HTR-8/SVneo (cell line): ENCODE measurements at places on chromosomes 1 and 21.
A peak's percentile ranks its signal among the peaks of the same experiment; 100 is the strongest.

- DNase-seq, result no peak
Measured at GRCh38 chr1:109785446-109786111, 21.9 kb upstream of the EPS8L3 start.

- peak; percentile 27 for DNase-seq
Measured at GRCh38 chr1:65527190-65527589, 106.7 kb downstream of the LEPR start.

- DNase-seq, result no peak
Measured at GRCh38 chr1:94806441-94806871, 13.7 kb upstream of the SLC44A3 start.

DNA sequence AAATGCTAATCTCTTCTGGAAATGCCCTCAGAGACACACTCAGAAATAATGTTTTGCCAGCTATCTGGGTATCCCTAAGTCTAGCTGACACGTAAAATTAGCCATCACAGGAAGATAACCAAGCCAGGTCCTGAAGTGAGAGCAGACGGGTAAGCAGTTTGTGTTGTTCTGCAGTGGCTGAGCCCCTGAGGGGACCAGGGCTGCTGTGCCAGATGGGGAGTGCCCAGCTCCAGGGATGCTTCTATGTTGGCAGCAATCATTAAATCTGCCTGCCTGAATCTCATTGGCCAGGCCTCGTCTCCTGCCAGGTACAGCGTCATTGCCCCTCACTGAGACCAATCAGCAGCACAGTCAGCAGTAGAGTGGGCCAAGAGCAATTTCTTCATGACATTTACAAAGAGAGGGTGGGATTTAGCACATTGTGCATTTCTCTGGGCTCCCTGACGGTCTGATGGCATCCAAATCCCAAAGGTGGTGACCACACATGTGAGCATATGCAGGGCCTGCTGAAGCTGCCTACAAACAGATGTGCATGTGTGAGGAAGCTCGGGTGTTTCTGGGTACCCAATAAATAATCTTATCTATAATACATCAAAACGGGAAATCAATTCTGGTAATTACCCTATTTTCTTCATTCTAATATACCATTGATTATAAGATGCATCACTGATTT lies 58.7 kb upstream of the LRRN2 start:
- no peak for DNase-seq

- DNase-seq, result no peak
Measured at GRCh38 chr1:11080931-11081330, 18.7 kb downstream of the EXOSC10 start.

- peak; percentile 65 for DNase-seq
Measured at GRCh38 chr1:233440951-233441401, 113.5 kb downstream of the MAP3K21 start.

DNA sequence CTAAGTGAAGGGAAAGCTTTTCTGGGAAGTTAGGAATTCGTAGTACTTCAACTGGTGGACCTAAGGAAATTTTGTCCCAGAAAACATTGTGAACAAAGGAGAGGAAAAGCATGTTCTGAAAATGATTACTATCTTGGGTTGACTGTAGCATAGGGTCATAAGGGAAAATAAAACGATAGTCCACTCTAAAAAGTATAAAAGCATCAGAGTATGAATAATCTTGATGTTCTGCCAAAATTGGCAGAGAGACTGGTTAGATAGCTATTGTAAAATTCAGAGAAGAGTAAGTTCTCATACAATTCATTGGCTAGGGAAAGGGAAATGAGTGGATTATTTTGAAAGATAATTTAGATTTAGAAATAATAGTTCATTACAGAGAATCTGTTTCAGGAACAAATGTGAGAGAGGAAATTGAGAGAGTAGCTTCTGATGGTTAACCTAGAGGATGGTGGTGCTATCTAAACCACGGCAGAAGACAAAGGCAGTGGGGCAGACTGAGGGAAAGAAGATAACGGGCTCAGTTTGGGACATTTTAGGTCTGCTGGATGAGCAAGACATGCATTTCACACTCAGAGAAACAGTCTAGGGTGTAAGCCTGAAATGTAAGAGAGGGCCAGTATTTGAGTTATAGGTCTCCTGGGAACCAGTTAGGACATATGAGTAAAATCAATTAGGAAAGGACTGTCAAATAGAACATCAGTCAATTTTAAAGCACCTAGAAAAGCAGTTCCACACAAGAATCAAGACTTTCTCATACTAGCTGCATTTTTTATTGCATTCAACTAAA lies 799.3 kb upstream of the CXADR start:
- no peak for DNase-seq

DNA sequence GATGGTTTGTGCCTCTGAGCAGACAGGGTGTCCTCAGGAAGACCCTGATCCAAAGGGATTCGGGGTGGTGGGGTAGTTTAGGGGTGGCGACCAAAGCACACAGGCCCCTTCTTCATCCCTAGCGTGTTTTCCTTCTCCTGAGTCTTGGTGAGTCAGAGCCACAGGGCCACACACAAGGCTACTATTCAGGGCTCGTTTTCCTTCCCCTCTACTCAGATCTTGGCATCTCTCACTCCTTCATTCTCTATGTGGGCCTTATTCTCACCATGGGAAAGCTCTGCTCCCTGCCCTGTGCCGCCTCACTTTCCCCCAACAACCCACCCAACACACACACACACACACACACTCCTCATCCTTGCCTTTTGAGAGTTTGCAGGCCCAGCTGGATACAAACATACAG lies 43.6 kb upstream of the WNT2B start:
- DNase-seq, result no peak

- no peak for DNase-seq
Measured at GRCh38 chr1:201261771-201262547, 21.3 kb upstream of the PKP1 start.

DNA sequence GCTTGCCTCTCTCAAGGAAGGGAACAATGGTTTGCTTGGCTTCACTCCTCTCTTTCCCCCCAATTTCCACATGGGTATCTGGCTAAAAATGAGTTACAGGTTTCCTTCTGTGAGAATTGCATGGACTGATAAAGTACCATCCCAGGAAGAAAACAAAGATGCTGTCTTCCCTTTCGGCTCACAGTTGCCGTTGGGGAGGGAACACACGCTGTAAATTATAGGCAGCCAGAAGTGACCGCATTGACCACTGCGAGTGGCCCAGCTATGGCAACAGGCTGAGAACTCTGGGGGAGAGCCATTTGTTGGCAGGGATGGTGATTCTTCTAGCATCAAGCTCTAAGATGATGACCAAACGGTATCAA lies 2.9 kb downstream of the RUNX1 start:
- DNase-seq, result no peak

DNA sequence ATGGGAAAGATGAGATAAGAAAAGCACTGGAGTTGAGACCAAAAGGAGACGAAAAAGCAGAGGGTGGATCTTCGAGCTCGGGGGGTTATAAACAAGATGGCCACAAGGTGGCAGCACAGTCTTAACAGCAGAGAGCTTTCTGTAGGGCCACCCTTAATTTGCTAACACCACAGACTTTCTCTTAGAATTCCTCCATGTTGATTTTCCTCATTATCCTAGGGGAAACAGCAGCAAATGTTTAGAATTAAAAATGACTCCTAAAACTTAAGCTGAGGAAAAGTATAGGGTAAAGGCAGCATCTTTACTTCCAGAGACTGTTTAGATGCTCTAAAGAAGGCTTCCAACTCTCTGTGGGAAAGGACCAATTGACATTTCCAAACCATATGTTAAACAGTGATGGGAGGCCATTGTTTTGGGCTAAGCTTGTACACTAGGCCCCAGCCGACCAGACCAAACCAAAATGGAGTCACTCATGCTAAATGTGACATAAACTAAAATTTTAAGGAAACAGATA lies 2.5 kb upstream of the APOBEC4 start:
- peak; percentile 78 for DNase-seq

- no peak for DNase-seq
Measured at GRCh38 chr1:3988431-3988830, 88.4 kb upstream of the C1orf174 start.

DNA sequence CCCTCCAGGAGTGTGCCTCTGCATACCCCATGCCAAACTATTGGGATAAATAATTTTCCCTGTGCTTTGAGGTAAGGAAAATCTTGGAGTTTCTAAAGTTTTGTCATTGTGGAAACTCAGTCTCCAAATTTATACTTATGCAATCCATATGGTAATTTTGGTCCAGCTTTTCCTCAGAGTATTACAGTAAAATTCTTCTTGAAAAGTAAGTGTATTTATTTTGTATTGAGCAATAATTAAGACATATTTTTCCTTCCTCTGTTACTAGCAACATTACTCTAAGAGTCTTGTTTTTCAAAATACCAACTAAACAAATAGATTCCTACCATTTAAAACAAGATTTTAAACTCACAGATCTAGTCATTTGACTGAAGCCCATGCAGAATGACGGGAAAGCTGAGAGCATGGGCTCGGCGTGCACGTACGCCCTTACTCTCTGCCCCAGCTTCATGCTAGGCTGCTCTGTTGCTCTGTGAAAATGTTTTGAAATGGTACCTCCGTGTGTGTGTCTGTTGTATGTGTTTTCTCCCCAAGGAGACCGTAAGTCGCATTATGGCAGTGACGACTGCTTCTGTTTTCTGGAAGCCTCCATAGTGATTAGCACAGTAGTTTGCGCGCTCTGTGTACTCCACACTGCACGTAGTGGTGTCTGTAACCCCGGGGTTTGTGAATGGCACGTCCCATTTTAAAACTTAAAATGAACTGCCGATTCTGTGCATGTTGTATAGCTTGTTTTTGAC lies 165.3 kb downstream of the SDCCAG8 start:
- no peak for DNase-seq

DNA sequence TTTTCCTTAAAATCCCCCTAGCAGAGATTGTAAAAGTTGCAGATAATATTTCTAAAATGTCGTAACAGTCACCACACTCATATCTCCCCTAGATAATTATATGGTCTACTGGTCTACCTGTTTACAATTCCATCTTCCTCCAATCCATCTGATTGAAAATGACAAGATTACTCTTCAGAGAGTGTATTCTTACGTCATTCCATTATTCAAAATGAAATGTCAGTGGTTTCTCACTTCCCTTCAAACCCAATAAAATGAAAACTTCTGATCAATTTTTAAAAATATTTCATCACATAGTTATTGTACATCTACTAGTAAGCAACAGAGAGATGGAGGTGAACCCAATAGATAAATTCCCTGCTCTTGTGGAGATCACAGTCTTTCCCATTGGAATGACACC lies 202.2 kb upstream of the C8B start:
- DNase-seq, result no peak

DNA sequence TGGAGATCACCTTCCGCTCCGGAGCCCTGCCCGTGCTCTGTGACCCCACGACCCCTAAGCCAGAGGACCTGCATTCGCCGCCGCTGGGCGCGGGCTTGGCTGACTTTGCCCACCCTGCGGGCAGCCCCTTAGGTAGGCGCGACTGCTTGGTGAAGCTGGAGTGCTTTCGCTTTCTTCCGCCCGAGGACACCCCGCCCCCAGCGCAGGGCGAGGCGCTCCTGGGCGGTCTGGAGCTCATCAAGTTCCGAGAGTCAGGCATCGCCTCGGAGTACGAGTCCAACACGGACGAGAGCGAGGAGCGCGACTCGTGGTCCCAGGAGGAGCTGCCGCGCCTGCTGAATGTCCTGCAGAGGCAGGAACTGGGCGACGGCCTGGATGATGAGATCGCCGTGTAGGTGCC lies 9.6 kb downstream of the SPATA46 start:
- DNase-seq, result no peak

GRCh38 chr1:42034426-42034825 lies 115.7 kb upstream of the HIVEP3 start:
- DNase-seq, result no peak

- no peak for DNase-seq
Measured at GRCh38 chr21:16194788-16195537, 465.2 kb downstream of the USP25 start.

- no peak for DNase-seq
Measured at GRCh38 chr1:212507369-212507768, 74.6 kb downstream of the NENF start.
